ENCODE measurements at places on chromosomes 2 and 18. TPM values are rescaled to one million over a fixed set of nuclear protein-coding genes. Genes with fewer than 3 reads are reported as not detected.

Gene CCT4
- 119 TPM for total RNA-seq

- no peaks in the 10 kb centered on the region for H3K27me3 ChIP-seq
- no peaks in the 10 kb centered on the region for H3K36me3 ChIP-seq
- no peaks in the 10 kb centered on the region for H3K4me1 ChIP-seq
- no peak for DNase-seq
Measured at GRCh38 chr2:204127238-204127637, 190.7 kb downstream of the ICOS start.

DNA sequence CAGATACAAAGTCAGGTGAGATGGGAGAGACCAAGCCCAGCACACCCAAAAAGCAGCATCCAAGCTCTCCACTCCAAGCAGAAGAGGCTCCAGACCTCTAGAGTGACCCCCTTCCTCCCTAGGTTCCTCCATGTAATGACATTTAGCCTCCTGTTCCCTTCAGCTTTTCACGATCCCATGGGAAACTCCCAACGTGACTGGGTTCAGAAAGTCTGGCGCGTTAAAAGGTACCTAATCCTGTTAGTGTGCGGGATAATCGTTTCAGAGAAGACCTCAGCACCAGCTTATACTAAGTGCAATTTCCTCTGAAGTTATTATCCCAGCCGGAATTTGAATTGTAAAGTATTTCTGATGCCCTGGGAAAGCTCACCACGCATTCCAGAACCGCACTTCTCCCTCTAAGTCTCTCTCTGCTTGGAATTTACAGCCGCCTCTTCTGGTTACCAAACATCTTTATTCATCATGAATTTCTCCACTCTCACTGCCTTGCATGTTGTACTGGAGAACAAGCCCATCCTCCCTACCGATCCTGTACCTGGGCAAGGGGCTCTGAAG lies 46.9 kb downstream of the CCBE1 start:
- no peaks in the 10 kb centered on the region for H3K36me3 ChIP-seq
- H3K27ac ChIP-seq: no peak overlapping the region
- H3K27me3 ChIP-seq: peaks cover 2% of the 10 kb centered on the region

Gene DPP10
- 0.27 TPM for total RNA-seq

DNA sequence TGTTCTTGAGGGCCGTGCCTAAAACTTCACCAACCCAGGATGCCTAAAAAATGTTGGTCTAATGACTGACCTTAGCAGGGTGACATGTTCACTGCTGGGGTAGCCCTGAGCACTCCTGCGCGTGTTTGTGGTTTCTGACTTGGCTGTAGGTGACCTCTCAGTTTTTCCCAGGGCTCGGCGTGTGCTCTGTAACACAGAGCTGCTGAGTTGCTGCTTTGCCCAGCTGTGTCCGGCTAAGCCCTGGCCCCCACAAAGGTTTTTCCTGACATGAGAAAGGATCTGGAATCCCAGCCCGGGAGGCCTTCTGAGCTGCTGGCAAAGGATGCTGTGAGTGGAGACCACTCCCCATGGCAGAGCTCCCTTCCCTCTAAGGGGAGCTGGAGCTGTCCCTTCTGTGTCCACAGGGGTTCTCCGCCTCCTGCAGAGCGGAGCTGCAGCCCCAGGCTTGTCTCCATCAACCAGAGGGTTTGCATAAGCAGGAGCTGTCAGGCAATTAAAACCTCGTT lies 52.7 kb downstream of the CRIM1 start:
- no peaks in the 10 kb centered on the region for H3K36me3 ChIP-seq
- no peaks in the 10 kb centered on the region for H3K27me3 ChIP-seq
- peak; percentile 51 for DNase-seq
- no peak overlapping the region for H3K27ac ChIP-seq

Gene MC2R
- 0.18 TPM for total RNA-seq

Gene PRSS56
- 2.6 TPM for total RNA-seq

- no peak overlapping the region for H3K27ac ChIP-seq
- no peaks in the 10 kb centered on the region for H3K27me3 ChIP-seq
- no peak overlapping the region for H3K4me3 ChIP-seq
Measured at GRCh38 chr18:31490387-31490786, 7.6 kb upstream of the DSG2 start.

GRCh38 chr2:195450552-195451113 lies 206.4 kb upstream of the SLC39A10 start:
- peak; percentile 58 for DNase-seq
- no peak overlapping the region for H3K4me3 ChIP-seq
- no peaks in the 10 kb centered on the region for H3K36me3 ChIP-seq
- no peaks in the 10 kb centered on the region for H3K27me3 ChIP-seq
- no peak overlapping the region for H3K27ac ChIP-seq
- H3K4me1 ChIP-seq: no peaks in the 10 kb centered on the region

GRCh38 chr18:45384137-45384961 lies 230.9 kb upstream of the SLC14A2 start:
- H3K36me3 ChIP-seq: no peaks in the 10 kb centered on the region
- peak; percentile 76 for DNase-seq
- no peak overlapping the region for H3K4me3 ChIP-seq

DNA sequence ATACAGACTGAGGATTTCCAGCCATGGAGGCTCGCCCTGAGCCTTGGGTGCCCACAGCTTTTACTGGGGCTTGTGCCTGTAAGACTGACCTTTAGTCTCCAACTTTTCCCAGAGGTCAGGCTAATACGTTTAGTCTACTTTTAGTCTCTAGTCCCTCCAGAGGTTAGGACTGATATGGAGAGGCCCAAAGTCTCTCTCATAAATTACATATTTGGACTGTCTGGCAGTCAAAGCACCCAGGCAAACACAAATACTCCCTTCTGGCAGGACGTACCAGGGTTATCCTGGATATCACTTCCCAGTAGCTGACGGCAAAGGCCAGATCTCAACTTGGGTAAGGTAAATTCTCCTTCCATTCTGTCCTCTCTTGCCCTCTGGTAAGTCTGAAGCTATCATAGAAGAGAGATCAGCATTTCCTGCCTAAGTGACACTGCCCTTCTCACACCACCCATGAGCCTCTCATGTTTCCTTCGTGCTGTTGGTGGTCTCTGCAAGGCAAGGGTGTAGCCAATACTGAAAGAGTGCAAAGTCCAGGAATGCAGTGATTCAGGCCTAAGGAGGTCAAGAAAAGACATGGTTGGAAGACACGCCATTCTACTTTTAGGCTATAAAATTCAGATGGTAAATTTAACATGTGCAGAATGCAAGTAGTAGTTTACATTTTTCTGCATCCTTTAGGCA lies 69.3 kb upstream of the NEDD4L start:
- H3K4me1 ChIP-seq: no peaks in the 10 kb centered on the region
- no peak overlapping the region for H3K4me3 ChIP-seq
- no peak overlapping the region for H3K27ac ChIP-seq
- H3K27me3 ChIP-seq: no peaks in the 10 kb centered on the region

Gene INPP5D
- 4.3 TPM for total RNA-seq

GRCh38 chr2:25833566-25833965 lies 44.7 kb downstream of the ASXL2 start:
- no peaks in the 10 kb centered on the region for H3K4me1 ChIP-seq
- DNase-seq: no peak
- H3K4me3 ChIP-seq: no peak overlapping the region
- peaks cover 8% of the 10 kb centered on the region for H3K36me3 ChIP-seq
- H3K27ac ChIP-seq: no peak overlapping the region
